ENCODE measurements at places on chromosomes 3 and 15.
A peak's percentile ranks its signal among the peaks of the same experiment; 100 is the strongest.

DNA sequence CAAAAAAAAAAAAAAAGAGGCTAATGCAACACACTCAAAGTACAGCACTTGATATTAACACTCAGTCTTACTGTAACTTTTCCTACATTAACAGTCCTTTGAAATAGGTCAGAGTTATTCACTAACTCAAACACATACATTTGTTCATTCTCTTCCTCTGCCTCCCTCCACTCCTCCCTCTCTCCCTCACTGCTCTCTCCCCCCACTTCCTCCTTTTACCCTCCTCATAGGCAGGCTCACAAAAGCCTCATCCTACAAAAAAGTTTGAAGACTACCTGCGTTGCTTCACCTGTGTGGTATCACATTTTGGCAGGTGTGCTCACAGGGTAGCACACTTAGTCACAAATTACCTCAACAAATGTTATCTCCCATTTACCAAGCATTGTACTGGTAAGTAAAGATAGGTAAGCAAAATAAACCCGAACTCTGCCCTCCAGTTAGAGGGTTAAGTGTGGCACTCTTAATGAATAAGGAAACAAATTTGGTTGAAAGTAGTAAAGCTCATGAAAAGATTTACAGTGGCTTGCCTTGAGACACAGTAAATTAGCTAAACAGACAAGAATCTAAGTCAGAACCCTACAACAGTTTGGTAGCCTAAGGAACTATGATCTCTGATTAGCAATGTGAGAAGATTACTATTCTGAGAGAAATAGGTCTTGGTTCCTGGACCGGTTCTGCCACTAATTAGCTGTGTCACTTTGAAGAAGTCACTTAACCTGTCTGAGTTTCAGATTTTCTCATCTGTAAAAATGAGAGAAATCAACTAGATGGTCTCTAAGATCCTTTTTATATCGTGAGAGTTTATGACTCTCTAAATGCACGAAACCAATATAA, 151.0 kb upstream of the MLF1 start:
- no peak for DNase-seq

DNA sequence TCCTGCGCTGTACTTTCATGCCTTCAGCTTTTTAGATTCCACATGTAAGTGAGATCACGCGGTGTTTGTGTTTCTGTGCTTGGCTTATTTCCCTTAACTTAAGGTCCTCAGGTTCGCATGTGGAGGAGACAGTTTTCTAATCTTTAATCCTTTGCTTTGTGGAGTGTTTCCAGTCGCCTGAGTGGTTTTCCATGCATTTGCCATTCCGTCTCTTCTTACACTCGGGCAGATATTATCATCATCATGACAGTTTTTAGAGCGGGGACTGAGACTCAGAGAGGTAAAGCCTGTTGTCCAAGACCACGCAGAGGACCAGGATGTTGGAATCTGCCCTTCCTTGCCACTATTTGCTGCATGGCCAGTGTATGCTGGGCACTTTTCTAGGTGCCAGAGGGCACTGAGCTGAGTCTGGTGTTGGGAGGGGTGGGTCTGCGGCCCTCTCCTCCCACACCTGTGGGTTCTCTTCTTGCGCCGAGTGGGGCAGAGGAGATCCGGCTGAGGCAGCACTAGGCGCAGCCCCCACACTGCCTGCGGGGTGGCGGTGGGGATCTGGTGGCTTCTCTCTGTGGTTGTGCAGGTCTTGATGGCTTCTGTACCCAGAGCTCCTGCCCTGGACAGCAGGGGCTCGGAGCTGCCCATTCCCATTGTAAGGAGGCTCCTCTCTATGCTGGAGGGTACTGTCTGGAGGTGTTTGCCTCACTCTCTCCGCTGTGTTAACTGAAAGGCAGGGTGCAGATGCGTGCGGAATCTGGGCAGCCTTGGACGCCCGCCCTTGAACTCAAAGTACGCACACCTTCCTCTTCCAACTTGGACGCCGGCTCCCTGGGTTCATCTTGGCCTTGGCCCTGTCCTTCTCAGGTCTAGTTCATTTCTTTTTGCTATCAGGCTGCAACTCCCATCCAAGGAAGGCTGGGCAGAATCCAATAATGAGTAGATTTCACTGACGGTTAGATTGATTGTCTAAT, 156.0 kb upstream of the RGMA start:
- no peak for DNase-seq

GRCh38 chr3:113148284-113148683, 63.1 kb upstream of the BOC start:
- no peak for DNase-seq

GRCh38 chr3:27345493-27345892, 23.7 kb downstream of the NEK10 start:
- DNase-seq = no peak

DNA sequence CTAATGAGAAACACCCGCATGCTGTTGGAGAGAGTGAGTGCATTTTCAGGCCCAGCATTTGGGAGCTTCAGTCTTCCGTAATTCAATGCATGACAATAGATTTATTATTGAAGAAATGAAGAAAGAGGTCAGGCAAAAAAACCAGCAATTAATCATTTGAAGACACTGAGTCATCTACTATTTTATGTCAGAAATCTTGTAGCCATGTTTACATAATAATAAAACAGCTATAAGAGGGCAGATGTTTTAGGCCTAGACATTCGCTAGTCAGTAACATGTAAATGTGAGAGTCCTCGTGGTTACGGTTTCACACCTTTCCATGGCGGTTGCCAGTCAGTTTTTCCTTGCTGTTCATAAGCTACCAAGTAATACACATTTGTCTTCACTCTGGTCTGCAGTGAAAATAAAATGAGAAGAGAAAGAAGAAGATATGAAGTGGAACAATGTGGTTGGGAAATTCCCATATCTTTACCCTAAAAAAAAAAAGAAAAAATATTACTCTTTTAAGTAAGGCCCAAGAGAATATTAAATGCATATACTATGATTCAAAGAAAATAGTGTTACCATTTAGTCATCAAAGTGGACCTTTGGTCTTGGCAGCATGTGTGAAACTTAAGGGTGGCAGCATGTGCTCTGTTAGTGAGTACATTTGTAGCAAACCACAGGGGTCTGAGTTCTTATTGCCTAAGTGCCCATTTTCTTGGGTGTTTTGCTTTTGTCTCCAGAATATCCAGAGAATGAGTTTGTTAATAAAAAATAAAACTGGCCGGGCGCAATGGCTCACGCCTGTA, 140.5 kb upstream of the TBL1XR1 start:
- DNase-seq = peak; percentile 78

Measured in iris pigment epithelial cell (primary cell).